ENCODE measurements at places on chromosomes 7 and 10.

- no peak for DNase-seq
Observed at GRCh38 chr10:1605999-1606940, 131.1 kb downstream of the ADARB2 start.

DNA sequence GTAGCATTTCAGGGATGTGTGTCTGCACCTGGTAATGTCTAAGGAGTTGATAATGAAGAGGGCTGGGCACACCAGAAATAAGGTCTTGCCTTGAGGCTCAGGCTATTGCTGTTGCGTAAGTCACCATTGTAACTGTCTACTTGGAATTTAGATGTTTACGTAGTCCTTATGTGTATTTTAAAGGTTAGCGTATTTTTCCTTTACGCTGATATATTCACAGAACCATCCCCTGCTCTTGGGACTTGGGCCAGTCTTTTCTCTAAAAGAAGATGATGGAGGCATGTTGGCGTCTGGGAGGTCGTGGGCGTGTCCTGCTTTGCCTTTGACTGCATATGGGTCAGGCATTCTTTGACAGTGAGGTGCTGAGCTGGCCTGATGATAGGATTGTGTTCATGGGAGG lies 14.7 kb downstream of the WDR37 start:
- DNase-seq: no peak

- DNase-seq: no peak
Observed at GRCh38 chr10:7218968-7219367, 191.9 kb downstream of the SFMBT2 start.

DNA sequence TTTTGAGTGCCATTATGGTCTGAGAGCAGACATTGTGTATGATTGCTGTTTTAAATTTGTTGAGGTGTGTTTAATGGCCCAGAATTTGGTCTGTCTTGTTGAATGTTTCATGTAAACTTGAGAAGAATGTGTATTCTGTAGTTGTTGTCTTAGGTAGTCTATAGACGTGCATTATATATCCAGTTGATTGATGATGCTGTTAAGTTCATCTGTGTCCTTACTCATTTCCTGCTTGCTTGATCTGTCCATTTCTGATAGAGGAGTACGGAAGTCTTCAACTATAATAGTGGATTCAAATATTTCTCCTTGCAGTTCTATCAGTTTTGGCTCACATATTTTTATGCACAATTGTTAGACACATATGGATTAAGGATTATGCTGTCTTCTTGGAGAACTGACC lies 16.0 kb downstream of the PTPN12 start:
- no peak for DNase-seq

DNA sequence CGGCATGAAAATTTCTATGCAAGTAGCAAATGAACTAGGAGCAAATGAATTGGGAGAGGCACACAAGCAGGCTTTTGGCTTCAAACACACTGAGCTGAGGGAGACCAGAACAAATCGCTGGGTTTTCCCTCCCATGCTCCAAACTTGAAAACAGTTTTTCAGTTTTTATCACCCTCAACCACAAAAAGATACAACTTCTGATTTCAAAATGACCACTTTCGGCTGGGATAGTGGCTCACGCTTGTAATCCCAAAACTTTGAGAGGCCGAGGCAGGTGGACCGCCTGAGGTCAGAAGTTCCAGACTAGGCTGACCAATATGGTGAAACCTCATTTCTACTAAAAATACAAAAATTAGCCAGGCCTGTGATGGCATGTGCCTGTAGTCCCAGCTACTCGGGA lies 9.0 kb upstream of the CHUK start:
- no peak for DNase-seq

DNA sequence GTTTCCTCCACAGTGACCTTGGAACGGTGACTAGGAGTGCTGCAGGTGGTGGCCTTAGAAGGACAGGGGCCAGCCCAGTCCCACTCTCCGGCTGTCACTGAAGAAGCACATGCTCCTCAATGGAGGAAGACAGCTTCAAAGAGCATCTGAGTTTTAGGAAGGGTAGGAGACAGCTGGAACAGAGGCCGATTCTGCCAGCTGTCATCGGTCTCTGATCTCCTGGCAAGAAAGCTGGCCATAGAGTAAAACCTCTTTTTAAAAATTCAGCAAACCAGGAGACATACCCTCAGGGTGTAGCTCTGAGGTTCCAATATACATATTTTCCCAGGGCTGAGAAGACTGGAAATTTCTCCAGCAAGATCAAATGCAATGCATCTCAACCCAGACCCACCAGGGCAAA lies 55.9 kb downstream of the KCNMA1 start:
- DNase-seq: no peak

Data from kidney (tissue), 22 donors.